ENCODE measurements at places on chromosomes 1 and 21. TPM values are rescaled to one million over a fixed set of nuclear protein-coding genes. Genes with fewer than 3 reads are reported as not detected.

The UTS2 gene
- not detected for total RNA-seq

The FCRL6 gene
- not detected for total RNA-seq

The MEAF6 gene
- 72.0 TPM for total RNA-seq

The TMEM52 gene
- total RNA-seq, result 0.91 TPM

The C1QB gene
- total RNA-seq, result not detected

The AQP10 gene
- not detected for total RNA-seq

DNA sequence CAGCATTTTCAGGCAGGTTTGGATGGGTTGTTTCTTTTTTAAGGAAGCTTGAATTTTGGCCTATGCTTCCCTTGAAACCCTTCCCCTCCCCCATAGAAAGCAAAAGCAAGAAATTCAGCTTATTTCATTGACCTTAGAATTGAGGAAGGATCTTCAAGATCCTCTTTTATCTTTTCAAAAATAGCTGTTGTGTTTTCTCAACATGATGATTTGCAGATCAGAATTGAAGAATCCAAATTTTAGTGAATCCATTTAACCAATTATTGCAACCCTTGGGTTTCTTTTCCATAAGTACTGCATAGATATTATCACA lies 73.7 kb downstream of the LRRC8C start:
- DNase-seq, result no peak

DNA sequence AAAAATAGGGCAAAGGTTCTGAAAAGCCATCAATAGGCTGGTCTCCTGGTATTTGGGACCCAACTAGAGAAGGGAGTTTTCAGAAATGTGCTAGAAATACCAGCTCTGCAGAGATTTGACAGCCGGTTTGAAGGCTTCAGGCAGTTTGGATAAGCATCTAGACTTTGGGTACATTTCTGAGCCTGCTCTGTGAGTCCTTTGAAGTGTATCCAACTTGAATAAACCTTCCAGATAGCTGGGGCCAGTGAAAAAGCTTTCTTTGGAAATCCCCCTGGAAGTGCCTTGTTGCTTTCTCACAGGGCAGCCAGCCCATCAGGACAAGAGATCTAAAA lies 6.4 kb upstream of the PEF1 start:
- no peak for DNase-seq

DNA sequence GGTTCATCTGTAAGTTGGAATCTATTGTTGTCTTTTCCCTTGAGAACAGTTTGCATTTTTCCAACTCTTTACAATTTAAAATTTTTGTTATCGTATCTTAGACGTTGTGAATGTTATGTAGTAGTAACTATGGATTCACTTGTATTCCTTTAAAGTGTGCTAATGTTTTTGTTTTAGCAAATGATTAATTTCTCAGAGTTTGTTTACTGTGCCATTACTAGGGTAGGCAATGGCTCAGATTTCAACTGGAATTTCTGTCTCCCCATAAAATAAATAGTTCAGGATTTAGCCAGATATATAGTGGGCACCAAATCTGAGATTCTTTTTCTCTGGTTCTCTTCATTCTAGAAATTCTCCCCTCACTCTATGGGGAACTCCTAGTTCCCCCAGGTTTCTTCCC lies 896.5 kb downstream of the PLA2G4A start:
- no peak for DNase-seq

DNA sequence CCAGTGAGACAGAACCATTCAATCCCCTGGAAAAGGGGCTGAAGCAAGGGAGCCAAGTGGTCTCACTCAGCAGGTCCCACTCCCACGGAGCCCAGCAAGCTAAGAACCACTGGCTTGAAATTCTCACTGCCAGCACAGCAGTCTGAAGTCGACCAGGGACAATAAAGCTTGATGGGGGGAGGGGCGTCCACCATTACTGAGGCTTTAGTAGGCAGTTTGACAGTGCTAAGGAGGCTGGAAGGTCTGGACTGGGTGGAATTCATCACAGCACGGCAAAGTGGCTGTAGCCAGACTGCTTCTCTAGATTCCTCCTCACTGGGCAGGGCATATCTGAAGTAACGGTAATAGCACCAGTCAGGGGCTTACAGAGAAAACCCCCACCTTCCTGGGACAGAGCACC lies 105.4 kb upstream of the GORAB start:
- no peak for DNase-seq

- no peak for DNase-seq
These were observed 180.8 kb downstream of the NPHP4 start for GRCh38 chr1:5811419-5811818.
